ENCODE measurements at places on chromosomes 11 and 22.

DNA sequence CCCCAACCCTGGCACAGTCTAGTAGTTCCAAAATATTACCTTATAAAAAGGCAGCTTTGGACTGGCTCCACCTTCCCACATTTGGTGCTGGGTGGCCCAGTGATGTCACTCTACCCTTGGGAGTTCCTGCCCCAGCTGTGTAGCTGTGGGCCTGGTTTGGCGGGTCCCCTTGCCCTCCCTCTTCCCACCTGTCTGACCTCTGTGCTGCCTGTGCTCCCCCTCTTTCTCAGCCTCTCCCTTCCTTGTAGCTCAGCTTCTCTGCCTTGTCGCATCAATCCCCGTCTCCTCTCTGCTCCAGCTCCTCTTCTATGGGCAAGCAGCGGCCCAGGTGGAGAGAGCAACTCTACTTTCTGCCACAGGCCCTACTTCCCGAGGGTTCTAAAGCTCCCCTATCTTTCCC, 54.6 kb downstream of the CHRDL2 start:
- DNase-seq: no peak

- no peak for DNase-seq
Observed at GRCh38 chr11:2249189-2249916, 21.0 kb downstream of the ASCL2 start.

DNA sequence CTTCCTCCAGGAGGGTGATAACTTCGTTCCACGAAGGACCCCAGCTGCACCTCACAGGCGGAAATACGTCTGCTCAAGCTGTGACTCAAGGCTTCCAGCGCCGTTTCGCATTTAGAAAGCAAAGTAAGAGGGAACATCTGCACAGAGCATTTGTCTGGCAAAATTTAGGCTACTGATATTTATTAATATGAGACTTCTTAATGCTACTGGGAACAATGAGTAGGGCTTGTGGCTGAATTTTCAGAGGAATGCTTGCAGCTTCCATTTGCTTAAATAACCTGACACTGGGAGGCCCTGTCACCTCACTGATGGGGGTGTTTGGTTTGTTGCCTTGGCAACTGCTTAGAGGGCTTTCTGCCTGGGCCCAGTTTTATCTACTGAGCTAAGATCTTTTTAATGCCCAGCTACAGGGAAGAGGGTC, 14.7 kb upstream of the ST14 start:
- DNase-seq: no peak

DNA sequence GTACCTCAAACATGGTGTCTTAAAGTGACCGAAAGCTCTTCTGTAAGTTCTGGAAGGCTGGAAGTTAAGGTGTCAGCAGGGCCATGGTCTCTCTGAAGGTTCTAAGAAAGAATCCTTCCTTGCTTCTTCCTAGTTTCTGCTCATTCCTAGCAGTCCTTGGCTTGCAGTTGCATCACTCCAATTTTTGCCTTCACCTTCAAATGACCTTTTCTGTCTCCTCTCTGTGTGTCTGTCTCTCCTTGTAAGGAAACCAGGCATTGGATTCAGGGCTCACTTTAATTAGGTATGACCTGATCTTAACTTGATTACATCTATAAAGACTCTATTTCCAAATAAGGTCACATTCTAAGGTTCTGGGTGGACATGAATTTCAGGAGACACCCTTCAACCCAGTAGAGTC, 8.7 kb downstream of the AASDHPPT start:
- no peak for DNase-seq

DNA sequence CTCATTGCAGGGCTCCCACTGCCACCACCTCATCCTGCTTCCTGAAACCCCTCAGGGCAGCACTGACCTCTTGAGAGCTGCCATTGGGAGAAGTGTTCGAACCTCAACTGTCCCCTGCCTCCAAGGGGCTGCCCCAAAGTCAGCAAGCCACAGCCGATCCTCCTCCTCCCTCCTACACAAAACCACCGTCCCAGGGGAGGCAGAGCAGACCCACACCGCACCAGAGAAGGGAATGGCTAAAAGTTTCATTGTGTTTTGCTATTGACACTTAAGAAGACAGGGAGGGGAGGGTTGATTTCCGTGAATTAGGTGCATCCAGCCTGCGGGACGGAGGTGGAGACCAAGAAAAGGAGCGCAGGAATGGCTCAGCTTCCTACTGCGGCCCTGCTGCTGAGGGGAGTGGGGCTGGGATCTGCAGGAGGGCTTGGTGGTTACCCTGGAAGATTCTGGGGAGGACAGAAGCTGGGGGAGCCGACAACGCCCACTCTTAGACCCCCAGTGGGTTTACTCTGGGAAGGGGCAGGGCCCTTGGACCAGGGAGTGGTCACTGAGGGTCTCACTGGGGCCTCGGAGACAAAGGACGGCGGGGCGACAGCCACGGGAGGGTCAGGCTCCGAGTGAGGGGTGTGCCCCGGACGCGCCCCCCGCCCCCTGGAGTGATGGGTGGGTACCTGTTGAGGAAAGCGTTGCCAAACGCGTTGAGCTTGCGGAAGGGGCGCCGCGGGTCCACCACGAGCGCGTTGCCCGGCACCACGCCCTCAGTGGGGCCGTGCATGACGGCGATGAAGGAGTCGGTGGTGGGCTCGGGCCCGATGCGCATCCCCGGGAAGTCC, 815 bp downstream of the EHD1 start:
- DNase-seq: no peak

- no peak for DNase-seq
Observed at GRCh38 chr22:24426851-24427499, 424 bp upstream of the ADORA2A start.

GRCh38 chr11:6598555-6598954, 4.9 kb downstream of the RRP8 start:
- no peak for DNase-seq

DNA sequence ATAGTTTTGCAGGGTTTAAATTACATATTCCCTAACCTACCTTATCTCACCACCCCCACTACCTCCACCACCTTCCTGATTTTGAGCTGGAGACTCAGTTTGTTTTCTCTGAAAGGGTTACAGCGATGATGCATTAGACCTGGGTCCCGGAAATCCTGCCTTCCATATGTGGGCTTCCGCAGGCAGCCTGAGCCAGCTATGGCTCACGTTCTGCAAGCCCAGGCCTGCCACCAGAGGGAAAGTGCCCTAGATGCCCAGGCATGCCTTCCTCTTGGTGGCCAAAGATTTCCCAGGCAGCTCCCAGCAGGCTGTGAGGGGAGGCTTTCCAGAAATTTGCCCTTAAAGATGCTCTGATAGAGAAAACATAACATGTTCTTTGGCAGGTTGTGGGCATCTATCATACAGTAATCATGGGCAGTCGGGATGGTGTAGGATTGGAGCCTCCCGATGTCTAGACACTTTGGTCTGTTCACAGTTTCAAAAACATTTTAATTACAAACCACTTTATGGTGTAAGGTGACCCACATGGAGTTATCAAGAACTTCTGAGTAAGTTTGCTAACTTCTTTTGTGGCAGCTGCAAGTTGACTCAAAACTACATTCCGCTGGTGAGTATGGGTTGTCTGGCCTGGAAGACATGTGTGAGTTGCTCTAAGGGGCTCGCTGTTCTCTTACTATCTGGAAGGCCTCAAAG, 79.3 kb downstream of the MICAL2 start:
- no peak for DNase-seq

- no peak for DNase-seq
Observed at GRCh38 chr11:93199616-93200015, 1.8 kb upstream of the SLC36A4 start.

- DNase-seq: no peak
Observed at GRCh38 chr11:85541683-85542082, 85.5 kb downstream of the DLG2 start.

- no peak for DNase-seq
Observed at GRCh38 chr11:128946648-128947047, 4.0 kb upstream of the TP53AIP1 start.

- peak; percentile 18 for DNase-seq
Observed at GRCh38 chr11:19953336-19953735, 206.9 kb downstream of the DBX1 start.

- no peak for DNase-seq
Observed at GRCh38 chr11:12838463-12839123, 164.4 kb downstream of the TEAD1 start.

DNA sequence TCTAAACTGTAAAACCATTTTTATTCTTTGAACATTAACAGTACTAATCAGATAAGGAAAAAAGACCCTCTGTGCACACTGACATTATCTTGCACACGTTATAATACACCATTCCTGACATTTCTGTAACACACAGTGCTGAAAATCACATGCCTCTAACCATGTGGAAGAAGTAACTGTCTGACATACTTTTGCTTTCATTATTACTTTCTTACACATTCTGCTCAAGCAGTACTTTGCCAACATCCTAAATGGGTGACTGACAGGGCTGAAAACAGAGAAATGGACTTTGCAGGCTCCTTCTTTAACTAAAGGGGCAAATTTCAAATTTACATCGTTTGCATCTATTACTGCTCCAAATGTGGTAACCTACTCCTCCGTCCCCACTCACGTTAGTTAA, 22.8 kb upstream of the TP53AIP1 start:
- DNase-seq: no peak

DNA sequence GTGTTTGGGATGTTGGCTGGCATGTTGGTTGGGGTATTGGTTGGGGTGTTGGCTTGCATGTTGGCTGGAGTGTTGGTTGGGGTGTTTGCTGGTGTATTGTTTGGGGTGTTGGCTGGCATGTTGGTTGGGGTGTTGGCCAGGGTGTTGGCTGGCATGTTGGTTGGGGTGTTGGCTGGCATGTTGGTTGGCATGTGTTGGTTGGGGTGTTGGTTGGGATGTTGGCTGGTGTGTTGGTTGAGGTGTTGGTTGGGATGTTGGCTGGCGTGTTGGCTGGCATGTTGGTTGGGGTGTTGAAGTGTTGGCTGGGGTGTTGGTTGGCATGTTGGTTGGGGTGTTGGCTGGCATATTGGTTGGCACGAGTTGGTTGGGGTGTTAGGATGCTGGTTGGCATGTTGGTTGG, 24.5 kb downstream of the OTUB1 start:
- DNase-seq: no peak

DNA sequence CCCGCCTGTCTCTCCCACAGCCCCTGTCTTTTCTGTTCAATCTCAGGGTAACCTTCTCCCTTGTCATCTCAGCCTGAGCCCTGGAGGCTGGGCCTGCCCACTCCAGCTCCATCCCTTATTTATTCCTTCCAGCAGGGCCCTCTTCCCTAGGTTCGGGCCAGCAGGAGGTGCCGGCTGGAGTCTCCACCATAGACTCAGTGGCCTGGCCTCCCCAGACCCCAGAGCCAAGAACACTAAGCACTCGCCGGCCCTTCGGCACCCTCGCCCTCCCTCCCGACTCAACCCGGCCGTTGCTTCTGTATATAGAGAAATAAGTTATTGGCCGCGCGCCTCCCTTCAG, 1.4 kb upstream of the RAB1B start:
- no peak for DNase-seq

- no peak for DNase-seq
Observed at GRCh38 chr11:69978841-69979614, 99.1 kb upstream of the ANO1 start.

DNA sequence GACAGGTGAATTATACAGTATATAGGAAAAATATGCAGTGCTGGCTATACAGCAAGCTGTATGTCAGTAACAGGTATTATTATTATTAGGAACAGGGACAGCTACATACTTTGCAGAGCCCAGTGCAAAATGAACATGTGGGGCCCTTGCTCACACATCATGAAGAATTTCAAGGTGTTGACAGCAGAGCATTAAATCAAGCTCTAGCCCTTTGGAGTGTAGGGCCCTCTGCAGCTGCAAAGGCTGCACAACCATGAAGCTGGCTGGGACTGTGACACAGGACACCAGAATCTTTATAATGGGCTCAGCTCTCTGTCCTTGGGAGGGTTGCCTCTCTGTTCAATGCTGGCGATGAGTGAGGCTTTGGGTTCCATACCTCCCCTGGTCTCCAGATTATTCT, 44.9 kb upstream of the DAGLA start:
- DNase-seq: no peak

- DNase-seq: no peak
Observed at GRCh38 chr11:79173615-79174014, 267.2 kb downstream of the TENM4 start.

GRCh38 chr22:49363526-49364230, 464.0 kb downstream of the BRD1 start:
- no peak for DNase-seq

GRCh38 chr11:11580012-11580411, 41.8 kb downstream of the GALNT18 start:
- DNase-seq: no peak

GRCh38 chr11:127596433-127596832, 595.9 kb upstream of the KIRREL3 start:
- no peak for DNase-seq

- no peak for DNase-seq
Observed at GRCh38 chr11:76285397-76286104, 79.2 kb upstream of the WNT11 start.

DNA sequence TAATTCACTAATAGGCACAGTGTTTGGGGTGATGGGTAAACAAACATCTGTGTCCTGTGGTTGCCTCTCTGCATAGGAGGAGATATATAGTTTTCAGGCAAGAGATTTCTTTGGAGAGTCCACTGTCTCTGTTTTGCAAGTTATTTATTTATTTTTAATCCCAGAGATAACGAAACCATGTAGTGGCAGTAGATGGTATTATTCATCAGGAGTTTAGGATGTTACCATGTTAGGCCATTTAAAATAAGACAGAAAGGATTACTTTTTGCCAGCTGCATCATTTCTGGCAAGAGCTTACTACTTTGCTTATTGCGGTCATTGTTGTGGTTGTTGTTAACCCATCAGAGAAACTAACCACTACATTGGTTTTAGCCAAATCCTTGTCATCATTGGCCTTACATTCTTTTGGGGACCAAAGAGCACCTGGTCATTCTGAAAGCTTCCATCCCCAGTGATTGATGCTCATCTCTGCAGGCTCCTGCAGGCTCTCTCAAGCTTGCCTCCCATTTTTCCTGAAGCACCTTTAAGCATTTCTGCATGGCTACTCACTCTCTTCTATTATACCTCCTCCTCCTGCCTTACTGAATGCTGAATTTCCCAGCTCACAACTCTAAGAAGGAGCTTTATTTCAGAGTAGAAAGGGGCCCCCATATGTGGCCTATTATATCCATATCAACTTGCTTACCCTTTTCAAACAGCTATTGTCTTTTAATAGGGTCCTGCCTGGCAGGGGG, 84.4 kb downstream of the CSTPP1 start:
- DNase-seq: no peak

- DNase-seq: no peak
Observed at GRCh38 chr11:77127920-77128691, at the start of gene MYO7A. TSS of gene MYO7A (plus strand) at chr11:77128246. CDS start at chr11:77130635, 2,389 bp downstream.

DNA sequence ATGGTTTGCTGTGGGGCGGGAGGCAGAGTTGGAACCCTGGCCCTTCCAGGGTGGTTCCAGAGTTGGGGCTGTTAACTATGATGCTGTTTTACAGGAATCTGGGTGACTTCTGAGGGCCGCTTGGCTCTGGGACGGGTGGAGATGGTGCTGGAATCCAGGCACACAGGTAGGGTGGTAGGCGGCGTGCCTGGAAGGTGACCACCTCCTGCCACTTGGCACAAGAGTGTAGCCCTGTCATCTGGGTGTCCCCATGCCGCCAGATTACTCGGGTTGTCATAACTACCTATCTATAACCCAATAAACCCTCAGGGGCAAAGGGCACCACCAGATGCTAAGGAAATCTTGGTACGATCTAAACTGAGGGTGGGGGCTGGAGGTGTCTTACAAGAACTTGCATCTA, 1.3 kb downstream of the CARS1 start:
- no peak for DNase-seq

Data from T1000 (cell line).